ENCODE measurements at places on chromosomes 4 and X.

DNA sequence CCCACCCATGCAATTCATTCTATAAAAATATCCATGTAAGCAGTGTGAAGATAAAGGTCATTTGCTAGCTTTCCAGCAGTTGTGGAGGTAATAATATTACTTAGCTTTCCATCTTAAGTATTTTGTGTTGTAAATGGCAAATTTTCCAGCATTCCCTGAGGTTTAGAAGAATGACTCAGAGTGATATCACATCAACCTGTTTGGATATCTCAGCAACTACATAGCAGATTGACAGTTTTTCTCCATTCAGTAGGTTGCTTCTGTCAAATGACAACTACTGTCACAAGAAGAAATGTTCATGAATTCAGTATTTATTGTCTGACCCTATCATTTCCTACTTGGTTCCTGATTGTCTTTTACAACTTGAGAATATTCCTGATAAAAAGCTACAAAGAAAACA lies 434.9 kb upstream of the GALNTL6 start:
- no peak for DNase-seq

- DNase-seq = no peak
These were observed 41.1 kb downstream of the ZFX start for GRCh38 chrX:24190500-24191156.

DNA sequence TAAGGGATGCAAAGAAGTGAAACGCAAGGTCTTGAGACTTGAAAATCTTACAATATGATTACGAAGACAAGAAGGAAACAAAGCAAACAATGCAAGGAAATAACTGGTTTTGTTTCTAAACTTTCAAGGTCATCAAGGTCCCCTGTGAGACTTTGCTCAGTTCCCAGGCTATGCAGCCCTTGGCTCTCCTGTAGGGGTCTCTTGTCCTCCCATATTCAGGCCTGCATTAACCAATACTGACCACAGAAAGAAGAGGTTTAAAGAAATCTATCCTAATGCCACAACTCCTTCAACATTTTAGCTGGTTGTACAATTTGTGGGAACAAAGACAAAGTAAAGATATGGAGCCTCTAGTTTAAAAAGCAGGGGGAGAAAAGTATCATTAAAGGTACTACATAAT lies 209.2 kb downstream of the LHFPL1 start:
- no peak for DNase-seq

DNA sequence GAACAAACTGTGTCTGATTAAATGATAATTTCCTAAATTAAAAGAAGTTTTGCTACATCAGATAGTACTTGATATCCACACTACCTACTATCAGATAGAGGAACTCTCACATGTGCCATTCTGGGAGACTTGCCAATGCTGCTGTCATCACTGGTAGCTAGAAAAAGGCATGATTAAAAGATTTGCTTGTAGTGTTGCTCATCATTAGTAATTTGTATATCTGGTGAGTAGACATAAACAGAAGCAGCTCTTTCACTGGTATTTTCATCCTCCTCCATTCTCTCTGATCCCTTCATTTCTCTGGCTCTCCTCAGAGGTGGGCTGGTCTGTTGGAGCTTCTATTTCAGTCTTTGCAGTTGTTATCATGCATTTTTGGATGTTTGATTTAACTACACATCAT lies 56.0 kb downstream of the SPRY1 start:
- no peak for DNase-seq

DNA sequence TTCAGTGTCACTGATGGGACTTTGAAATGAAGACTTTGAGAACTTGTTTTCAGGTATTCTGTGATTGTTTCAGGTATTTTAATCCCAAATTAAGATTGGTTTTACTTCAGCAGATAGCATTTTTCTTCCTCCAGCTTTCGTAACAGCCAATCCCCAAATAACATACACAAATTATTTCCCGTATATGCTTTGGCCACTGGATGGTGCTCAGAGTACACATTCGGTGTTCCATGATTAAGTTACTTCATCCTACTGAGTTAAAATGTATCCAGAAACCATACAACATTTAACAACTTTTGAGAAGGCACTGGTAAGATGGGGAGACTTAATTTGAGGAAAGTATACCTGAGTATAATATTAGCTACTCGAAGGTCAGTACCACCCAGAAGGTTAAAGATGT lies 233.4 kb upstream of the FAM47A start:
- DNase-seq = no peak

- no peak for DNase-seq
These were observed 64.7 kb downstream of the WFS1 start for GRCh38 chr4:6334203-6334887.

- DNase-seq = no peak
These were observed 45.0 kb downstream of the TET2 start for GRCh38 chr4:105191621-105192210.

- no peak for DNase-seq
These were observed 461 bp upstream of the SLC9A6 start for GRCh38 chrX:135984791-135985156.

DNA sequence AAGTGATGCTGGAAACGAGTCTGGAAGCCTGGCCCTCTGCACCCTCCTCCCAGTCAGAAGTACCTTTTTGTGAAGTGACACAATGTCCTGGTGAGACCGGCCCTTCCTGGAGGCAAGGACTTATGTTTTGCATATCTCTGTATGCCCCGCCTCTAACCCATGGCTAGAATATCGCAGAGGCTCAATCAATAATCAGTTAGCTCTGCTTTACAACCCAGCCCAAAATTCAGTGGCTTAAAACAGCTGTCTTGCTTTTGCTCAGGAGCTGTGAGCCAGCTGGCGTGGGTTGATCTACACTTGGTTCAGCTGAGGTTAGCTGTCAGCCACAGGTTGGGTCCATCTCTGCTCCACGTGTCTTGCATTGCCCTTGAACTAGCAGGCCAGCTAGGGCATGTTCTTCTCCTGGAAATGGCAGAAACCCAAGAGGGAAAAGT lies 98.8 kb upstream of the METTL14 start:
- DNase-seq = no peak

DNA sequence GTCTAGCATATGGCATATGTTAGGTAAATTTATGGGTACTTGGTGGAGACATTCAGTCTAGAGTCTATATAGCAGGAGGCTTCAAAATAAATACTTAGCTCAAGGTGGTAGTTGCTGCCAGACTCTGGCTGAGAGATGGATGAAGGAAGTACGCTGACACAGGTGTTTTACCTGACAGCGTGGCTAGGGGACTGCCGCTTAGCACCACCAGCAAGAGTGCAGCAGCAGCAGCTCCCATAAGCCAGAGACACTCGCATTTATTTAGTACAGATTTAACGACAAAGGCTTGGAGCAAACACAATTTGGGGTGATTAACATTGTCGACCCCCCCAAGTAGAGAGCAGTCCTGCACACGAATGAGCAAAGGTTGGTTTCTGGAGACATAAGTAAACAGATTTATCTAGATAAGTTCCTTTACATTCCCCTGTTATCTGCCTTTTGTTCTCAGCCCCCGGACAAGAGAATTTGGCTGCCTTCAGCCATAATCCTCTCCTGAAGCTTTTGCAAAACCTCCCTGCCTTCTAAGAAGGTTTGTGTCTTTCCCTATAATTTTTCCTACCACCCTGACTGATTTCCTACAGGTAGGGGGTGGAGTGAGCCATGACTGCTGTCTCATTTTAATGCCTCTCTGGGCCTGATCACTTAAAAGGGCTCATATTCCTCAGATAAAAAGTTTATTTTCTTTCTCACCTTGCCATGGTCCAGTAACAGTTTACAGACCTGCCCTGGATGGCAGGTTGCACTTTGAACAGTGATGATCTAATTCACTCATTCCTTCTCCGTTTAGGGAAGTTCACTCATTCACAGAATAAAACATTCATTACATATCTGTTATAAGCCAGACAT lies 64.6 kb downstream of the RHOH start:
- DNase-seq = no peak
